ENCODE measurements at places on chromosomes 5 and 9.

DNA sequence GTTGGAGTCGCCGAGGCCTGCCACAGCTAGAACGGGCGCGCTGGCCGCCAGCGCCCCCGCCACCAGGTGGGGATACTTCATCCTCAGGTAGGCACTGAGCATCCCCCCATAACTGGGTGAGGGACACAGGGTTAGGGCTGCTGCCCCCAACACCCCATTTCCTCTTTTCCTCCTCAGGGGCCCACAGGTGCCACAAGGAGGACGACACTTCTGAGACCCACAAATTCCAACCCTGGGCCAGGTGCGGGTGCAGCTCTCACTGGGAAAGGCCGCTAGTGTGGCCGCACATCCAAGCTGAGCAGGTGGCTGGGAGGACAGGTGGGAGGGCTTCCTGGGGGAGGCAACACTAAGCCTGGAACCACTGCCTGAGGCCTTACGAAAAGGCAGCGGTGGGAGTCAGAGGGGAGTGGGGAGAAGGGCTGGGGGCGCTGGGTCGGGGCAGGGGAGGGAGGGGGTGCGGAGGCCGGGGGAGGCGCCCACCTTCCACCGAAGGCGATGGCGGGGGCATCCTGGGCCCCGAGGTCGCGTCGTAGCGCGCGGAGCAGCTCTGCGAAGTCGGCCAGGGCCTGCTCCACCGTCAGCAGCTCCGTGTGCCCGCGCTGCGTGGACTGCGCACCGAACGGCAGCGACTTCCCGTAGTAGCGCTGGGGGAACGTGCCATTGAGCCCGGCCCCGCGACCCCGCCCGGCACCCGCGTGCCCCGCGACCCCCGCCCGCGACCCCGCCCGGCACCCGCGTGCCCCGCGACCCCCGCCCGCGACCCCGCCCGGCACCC lies 961 bp downstream of the DPP7 start:
- no peak for DNase-seq

DNA sequence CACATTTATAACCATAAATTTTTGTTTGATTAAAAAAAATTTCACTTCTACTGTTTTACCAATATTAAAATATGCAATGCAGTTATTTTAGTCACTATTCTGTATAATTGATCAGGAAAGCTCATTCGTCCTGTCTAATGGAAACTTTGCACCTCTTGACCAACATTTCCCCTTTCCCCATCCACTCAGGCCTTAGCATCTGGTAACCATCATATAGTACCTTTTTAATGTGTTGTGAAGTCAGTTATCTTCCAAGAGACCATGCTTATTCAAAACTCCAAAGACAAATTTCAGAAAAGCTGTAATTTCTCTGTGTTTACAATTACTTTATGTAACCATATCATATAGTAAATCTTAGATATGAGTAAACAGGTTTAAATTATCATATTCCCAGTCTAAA lies 145.9 kb downstream of the CTNND2 start:
- no peak for DNase-seq

DNA sequence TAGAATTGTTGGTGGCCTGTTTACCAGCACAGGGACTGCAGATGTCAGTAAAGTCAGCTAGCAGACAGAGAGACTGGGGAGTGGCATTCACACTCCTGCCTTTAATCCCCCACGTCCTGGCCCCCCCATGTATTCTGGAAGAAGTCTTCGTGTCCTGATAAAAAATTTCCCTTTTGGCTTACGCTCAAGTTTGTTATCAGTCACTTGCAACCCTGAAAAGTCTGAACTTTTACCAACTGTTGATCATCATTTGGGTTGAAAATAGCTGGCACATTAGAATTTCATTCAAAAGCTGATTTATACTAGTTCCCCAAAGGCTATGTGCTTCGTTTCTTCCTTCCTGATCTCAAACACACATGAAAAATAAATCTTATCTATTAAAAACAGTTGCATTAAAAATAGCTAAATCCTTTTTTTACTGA lies 5.8 kb upstream of the CRHBP start:
- no peak for DNase-seq

- no peak for DNase-seq
Observed at GRCh38 chr9:132498531-132499210, 83.7 kb upstream of the BARHL1 start.

- no peak for DNase-seq
Observed at GRCh38 chr5:158139161-158139560, 280.2 kb upstream of the CLINT1 start.

GRCh38 chr9:135499326-135500070 lies 984 bp upstream of the MRPS2 start:
- DNase-seq, result peak; percentile 83

DNA sequence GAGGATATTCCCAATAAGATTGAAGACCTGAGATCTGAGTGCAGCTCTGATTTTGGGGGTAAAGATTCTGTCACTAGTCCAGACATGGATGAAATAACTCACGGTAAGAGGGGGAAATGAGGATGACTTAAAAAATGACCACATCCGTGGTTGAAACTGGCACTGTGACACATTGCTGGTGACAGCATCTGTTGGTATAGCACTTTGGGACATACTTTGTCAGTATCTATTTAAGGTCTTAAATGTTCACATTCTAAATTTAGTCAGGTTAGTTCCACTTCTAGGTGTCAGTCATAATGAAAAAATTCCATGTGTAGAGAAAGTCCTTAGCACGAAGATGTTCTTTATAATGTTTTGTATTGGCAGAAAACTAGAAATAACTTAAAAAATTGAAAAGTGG lies 70.9 kb downstream of the GAPVD1 start:
- peak; percentile 2 for DNase-seq

DNA sequence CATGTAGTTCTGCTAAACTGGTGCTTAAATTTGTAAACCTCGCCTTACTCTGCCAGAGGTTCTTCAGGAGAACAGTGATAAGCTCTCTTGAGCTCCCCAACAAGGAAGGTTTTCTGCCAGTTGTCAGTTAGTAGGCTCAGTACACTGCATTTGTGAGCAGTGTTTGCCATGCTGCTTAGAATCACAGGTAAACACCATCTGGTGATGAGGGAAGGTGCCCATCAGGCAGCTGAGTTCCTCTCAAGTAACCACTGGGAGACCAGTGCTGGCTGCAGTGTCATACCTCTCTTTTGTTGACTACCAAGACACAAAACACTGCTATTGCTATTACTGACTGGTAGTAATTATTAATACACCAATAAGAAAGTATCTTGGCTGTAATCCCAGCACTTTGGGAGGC lies 186.2 kb upstream of the OTULINL start:
- no peak for DNase-seq

DNA sequence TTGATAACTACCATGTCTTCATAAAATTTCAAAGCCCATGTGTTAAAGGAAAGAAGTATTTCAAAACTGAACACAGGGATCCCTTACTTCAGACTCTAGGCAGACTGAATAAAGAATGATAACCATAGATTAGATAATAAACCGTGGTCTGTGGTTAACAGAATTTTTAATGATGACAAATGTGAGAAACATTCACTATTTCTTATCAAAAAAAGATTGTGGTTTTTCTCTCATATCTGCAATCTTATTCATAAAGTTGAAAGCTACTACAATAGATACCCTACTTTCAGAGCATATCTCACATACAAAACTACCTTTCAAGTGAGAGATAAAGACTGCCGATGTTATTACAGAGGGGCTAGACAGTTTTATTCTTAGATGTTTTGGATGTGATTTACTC lies 816.8 kb upstream of the DMAC1 start:
- no peak for DNase-seq

- no peak for DNase-seq
Observed at GRCh38 chr9:111352545-111352944, 22.5 kb upstream of the OR2K2 start.

DNA sequence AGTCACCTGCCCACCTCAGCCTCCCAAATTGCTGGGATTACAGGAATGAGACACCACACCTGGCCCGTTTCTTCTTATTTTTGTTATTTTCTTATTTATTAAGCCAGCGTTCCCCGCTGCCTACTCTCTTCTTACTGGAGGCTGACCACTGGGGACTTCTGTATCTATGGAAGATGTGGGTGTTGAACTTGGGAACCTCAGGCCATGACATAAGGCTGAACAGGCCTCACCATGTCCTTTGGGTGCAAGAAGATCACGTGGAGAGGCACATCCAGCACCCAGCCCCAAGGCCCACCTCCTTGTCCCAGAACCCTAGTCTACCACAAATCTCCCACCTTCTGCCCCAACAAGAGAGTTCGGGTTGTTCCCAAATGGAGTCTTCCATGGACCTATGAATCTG lies 59.4 kb upstream of the NEK6 start:
- DNase-seq, result no peak

GRCh38 chr9:121098567-121099198 lies 23.9 kb downstream of the CNTRL start:
- DNase-seq, result no peak
